Ammon's horn (tissue), 1 donor: ENCODE measurements at places on chromosomes 6 and 20.

DNA sequence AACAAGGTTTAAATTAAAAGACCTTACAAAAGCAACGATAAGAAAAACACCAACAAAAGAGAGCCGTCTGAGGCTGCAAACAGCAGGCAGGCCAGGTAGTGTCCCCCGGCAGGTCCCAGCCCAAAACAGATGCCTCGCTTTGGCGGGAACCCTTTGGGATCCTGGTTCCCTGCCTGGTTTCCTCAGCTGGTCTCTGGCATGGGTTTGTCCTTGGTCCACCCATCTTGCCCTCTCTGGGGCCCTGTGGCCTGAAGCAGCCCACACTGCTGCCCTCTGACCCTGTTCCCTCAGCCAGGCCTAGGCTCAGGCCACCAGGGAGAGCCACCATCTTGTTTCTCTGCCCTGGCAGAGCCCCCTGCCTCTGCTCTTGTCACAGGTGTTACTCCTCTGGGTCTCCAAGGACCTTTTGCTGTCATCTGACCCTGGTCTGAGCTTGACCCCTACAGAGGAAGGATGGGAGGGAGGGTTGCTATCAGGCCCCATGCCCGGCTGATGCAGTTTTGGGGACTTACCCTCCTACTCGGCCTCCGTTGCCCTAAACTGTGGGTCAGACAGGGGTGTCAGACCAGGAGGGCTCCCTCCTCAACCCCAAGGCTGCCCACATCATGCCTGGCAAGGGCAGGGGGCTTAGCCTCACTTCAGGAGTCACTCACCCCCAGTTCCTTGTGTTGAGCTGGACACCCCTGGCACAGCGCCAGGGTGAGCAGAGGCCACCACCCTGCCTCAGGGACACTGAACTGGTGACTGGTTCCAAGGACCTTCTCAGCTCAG lies 30.6 kb upstream of the GRM4 start:
- DNase-seq: no peak

GRCh38 chr6:125919618-125920017 lies 37.0 kb upstream of the HINT3 start:
- DNase-seq: no peak

DNA sequence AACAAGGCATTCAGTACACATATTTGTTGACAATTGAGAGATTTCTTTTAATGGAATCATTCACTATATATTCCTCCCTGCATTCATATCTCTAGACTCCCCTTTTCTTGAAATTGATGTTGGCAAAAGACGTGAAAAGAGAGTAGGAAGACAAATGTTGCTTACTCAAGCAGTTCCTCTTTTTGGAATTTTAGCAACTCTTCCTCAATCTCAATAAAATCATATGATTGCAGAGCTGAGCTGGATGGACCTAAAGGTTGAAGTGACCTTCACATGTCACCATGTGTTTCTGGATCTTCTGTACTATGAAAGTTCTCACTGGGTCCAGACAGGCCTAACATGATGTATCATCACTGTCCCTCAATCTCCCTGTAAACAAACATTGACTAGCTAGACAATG lies 18.6 kb downstream of the ADGRF1 start:
- no peak for DNase-seq

- DNase-seq: no peak
Observed at GRCh38 chr6:150765067-150765764, 100.3 kb upstream of the MTHFD1L start.

DNA sequence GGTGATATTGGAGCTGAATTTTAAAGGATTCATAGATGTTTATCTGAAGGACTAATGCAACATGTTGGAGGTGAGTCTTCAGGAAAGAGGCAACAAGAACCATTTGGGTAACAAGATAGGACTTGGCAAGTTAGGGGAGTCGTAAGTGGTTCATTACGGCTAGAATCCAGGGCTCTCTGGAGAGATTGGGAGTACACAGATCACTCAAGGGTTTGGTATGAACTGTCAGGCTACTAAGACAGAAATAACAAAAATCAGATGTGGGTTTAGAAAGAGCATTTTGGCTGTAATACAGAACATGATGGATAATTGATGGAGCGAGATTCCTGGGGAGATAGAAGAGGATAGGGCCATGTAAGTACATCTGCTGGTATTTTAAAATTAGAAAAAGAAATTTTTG lies 86.3 kb upstream of the ESR1 start:
- no peak for DNase-seq

- DNase-seq: peak; percentile 22
Observed at GRCh38 chr20:20820104-20820503, 107.7 kb upstream of the RALGAPA2 start.

GRCh38 chr6:122322824-122323223 lies 76.6 kb upstream of the HSF2 start:
- peak; percentile 6 for DNase-seq

GRCh38 chr20:4011226-4011975 lies 4.0 kb downstream of the RNF24 start:
- no peak for DNase-seq

- DNase-seq: no peak
Observed at GRCh38 chr6:41011673-41012072, 27.3 kb downstream of the UNC5CL start.

DNA sequence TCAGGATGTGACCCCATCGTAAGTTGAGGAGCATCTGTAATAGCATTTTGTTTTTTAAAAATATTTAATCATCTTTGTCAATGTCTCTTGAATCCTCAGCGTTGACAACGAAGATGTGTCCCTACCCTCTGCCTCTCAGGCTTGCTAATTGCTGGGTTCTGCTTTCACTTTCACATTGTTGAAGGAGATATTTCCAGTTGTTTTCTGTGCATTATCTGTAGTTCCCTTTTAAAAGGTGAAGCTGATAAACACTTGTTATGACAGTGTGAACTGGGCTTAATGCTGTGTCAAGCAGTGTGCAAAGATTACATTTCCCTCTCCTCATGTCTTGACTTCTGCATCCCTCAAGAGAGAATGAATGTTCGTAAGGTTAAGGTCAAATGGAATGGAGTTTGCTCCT lies 54.9 kb downstream of the CSE1L start:
- DNase-seq: no peak

GRCh38 chr20:9160757-9161156 lies 91.9 kb downstream of the PLCB4 start:
- DNase-seq: peak; percentile 8

DNA sequence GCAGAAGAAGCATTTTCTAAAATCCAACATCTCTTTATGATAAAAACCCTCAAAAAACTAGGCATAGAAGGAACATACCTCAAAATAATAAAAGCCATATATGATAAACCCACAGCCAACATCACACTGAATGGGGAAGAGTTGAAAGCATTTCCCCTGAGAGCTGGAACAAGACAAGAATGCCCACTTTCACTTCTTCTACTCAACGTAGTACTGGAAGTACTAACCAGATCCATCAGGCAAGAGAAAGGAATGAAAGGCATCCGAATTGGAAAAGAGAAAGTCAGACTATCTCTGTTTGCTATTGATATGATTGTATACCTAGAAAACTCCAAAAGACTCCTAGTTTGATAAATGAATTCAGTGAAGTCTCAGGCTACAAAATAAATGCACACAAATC lies 7.9 kb upstream of the CDK19 start:
- DNase-seq: peak; percentile 23

DNA sequence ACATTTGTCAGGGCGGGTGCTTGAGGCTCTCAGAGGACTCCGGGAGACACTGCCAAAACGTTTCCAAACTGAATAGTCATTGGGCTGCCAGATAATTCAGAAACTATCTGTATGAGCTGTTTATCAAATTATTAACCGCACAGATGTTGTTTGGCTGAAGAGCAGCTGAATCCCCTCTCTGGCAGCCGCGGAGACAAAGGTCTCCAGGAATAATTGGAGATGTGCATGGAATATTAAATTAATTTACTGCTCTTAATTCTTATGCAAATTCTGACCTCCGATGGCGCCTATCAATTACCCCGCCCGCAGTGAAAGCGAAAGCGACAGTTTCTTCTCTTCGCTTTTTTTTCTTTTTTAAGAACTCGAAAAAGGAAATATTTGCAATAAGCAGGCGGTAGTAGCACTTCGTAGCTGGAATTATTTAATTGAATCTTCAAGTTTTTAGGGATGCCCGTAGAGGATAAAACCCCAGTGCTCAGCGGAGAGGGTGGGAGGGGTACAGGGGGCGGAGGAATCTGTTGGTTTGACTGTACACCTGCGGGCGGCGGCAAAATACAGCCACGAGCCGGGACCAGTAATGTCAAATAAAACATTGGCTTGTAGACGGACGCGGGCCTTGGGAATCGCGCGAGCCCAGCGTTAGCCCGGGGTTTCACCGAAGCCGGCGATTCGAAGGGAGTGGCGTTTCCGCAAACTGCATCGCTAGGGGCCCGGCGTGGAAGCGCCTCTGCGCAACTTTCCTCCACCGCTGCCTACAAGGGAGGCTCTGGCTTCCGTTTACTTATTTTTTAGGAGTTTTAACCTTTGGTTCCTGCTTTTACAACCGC lies 6.2 kb downstream of the LINC00237 start:
- DNase-seq: peak; percentile 35

DNA sequence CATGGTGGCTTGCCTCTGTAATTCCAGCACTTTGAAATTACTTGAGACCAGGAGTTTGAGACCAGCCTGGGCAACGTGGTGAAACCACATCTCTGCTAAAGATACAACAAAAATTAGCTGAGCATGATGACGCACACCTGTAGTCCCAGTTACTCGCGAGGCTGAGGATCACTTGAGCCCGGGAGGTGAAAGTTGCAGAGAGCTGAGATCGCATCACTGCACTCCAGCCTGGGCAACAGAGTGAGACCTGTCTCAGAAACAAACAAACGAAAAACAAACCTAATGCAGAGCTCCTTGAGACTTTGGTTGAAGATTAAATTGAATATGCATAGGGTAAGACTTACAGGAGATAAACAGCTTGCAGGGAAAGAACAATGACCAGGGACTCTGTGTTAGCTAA lies 80.8 kb downstream of the SCAF8 start:
- DNase-seq: no peak

DNA sequence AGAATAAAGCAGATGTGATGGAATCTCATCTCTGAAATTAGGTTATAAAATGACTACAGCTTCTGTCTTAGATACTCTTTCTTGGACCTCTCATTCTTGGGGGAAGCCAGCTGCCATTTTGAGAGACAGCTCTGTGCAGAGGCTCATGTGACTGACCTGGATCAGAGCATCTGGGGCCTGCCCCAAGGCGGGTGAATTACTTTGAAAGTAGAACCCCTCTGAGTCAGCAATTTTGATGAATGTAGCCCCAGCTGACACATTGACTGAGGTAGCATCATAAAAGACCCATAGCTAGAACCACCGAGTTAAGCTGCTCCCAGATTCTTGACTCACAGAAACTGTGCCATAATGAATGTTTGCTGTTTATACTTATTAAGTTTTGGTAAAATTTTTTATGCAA lies 124.5 kb downstream of the THEMIS start:
- no peak for DNase-seq

DNA sequence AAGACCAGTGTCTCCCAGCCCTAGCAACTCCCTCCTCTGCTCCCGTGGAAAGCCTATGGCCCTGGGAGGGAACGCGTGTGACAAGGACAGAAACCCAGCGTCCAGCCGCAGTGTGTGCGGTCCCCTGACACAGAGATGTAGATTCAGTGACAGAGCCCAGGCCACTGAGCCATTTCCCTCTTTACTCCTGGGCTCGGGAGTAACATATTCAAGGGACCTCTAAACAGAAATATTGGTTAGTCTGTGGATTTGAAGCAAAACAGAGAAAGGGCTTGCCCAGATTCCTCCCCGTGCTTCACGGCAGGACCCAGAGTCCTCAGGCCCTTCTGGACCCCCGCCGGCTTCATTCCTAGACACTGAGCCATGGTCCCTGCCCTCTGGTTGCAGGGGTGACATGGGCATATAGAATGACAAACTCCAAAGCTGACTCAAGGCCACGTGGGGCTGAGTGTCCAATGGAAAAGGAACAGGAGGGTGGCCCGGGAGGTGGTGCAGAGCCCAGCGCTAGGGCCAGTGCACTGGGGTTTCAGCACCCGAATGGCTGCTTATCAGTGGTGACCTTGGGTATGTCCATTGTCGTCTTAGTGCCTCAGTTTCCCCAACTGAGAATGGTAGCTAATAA lies 248.2 kb downstream of the QKI start:
- no peak for DNase-seq

GRCh38 chr6:69861986-69862385 lies 4.4 kb upstream of the COL19A1 start:
- no peak for DNase-seq

DNA sequence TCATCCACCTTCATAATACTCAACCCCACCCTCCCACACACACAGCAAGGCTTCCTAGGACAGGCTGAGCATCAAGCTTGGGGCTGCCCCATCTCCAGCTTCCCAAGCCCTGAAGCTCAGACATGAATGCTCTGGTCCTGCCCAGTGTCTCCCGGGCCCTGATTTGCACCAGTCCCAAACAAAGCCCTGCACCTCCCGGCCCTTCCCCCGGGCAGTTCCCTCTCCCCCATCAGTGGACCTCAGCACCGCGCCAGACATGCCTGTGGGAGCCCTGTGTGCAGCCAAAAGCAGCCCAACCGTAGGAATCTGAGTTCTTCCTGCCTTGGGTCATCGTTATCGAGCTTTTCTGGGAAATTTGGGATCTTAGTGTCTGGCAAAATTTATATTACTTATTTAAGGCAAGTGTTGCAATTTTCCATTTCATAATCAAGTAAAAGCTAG lies 63.5 kb downstream of the THBS2 start:
- no peak for DNase-seq

DNA sequence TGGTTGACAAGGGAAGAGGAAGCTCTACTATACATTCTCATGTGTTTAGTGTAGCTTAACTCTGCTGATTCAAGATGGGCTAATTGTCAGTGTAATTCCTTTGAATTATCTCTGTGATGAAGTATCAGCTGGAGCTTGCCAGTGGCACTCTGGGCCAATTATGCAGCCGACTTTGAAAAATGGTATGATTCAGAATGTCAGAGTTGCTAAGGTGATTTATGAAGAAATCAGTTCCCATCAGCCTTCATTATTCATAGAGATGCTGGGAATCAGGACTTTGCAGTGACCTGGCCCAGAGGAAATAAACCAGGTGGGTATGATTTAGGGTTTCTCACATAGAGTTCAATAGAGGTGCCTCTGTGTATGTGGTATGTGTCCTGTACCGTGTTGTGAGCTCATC lies 33.4 kb downstream of the KCNS1 start:
- DNase-seq: no peak

GRCh38 chr6:148383658-148384368 lies 41.2 kb downstream of the SASH1 start:
- DNase-seq: no peak

DNA sequence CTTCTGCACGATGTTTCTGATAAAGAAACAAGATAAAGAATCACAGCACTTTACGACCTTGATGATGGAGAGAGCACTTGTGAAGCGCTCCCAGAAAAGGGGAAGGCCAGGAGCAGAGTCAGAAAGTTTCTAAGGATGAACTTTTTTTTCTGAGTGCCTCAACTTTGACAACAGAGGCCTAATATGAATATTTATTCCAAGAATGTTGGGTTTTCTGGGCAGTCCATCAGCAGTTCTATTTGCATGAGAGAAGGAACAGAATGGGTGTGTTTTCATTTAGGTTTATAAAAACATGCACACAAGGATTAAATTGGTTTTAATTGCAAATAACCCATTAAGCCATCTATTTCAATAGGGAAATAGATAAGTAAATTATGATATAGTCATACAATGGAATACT lies 204.9 kb downstream of the SIM1 start:
- DNase-seq: no peak

- no peak for DNase-seq
Observed at GRCh38 chr6:166382500-166382932, 224 bp downstream of the MPC1 start.
